AML-193 (cell line): ENCODE measurements at places on chromosomes 6 and 20.

- no peak for DNase-seq
These were observed 2.1 kb upstream of the HLA-DOB start for GRCh38 chr6:32818867-32819266.

DNA sequence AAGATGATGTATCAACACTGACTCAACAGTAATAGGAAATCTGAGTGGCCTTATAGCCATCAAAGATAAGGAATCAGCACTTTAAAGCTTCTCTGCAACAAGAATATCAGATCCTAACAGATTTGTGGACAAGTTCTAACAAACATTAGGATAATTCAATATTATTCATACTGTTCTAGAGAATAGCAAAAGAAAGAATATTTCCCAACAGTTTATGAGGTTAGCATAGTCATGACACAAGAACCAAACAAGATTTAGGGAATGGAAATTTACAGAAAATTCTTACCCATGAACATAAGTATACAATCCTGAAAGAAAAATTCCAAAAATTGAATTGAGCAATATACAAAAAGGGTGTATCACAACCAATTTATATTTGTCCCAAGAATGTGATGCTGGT, 64.3 kb upstream of the BTBD3 start:
- no peak for DNase-seq

GRCh38 chr6:26021001-26021349, 58.4 kb downstream of the TRIM38 start:
- DNase-seq: no peak

DNA sequence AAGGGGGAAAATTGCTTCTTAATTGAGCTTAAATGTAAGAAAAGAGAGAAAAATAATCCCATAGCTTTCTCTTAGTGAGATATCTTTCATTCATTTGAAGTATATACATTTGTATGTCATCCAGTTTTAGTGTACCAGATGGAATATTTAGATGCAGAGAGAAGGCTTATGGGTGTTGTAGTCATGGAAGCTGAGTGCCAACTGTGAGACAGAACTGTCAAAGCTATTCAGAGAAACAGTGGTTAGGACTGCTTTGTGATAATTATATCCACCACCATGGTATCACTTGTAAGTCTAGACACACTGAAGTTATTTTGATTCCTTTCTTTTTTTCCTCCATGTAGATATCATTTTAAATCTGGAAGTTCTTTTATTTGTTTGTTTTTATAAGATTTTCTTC, 524.3 kb upstream of the EPHA7 start:
- DNase-seq: no peak

DNA sequence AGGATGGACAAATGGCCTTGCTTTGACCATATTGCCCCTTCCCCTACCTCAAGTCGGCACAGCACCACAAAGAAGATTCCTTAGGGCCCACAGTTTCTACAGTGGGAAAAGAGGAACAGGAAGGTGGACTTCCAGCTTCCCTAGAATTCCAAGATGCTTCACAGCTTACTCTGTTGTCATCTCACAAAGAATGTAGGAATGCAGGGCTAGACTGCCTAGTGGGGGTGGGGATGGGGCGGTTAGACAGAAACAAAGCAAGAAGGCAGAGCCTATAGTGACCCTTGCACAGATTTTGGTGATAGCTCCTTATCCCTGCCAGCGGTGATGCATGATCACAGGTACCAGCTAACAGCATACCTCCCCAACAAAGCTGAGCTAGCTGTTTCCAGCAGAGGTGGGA, 607.6 kb upstream of the MAN1A1 start:
- no peak for DNase-seq

DNA sequence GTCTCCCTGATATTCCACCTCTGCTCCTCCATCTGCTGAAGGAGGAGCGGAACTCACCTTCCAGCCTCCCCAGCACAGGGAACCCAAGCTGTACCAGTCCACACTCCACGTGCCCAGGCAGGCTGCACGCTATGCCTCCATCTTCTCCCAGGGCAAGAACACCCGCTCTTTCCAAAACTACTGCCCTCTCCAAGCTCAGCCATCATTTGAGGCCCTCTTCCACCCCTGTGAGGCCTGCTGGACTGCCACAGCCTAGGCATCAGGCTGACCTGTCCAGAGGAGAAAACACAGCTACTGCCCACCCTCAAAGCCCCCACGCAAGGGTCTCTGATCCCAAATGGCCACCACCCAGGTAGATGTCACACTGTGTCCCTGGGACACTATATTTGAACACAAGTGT, 99.9 kb downstream of the PRND start:
- no peak for DNase-seq

- DNase-seq: no peak
These were observed 130.5 kb downstream of the CEBPB start for GRCh38 chr20:50320901-50321796.

DNA sequence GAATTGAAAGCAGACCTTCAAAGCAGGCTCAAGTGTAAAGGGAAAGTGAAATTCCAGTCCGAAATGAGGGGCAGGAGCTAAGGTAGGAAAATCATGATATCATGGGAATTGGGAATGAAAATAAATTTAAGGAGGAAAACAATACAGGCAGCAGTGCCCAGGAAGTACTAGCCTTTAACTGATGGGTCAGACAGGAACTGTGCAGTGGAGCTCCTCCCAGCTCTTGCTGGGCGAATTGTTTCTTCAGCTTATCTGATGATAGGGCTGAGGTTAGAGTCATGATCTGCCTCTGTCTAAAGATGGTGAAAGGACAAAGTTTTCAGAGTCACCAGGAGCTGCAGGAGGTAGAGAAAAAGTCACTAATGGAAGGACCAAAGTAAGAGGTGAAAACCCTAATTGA, 457.9 kb upstream of the PTCHD4 start:
- no peak for DNase-seq

- DNase-seq: no peak
These were observed 11.6 kb upstream of the PRND start for GRCh38 chr20:4710106-4710475.

DNA sequence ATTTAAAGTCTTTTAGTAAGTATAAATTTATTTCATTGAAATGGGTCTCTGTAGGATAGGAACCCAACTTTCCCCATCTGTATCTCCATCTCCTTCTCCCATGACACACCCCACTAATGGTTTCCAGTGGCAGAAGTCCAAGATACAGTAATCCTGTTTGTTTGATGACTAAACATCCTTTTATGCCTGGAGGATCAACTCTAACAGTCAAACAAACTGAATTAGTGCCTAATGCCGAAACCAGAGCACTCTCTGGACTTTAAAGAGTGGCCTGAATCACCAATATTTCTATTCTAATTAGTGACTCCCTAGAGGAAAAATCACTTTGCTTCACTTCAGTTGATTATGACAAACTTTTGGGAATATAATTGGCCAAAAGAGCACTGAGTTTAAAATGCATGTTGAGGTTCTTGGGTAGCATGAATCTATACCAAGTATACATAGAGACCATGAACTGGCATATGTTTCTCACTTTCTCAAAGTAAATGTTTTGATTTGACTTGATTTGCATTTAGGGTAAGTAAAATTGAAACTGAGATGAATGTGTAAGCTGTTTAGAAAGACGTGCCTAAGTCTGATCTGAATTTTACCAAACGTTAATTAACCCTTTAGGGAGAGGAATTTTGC, 776.4 kb upstream of the NRSN1 start:
- DNase-seq: no peak

- DNase-seq: no peak
These were observed 104.1 kb downstream of the HDGFL1 start for GRCh38 chr6:22673474-22673873.

DNA sequence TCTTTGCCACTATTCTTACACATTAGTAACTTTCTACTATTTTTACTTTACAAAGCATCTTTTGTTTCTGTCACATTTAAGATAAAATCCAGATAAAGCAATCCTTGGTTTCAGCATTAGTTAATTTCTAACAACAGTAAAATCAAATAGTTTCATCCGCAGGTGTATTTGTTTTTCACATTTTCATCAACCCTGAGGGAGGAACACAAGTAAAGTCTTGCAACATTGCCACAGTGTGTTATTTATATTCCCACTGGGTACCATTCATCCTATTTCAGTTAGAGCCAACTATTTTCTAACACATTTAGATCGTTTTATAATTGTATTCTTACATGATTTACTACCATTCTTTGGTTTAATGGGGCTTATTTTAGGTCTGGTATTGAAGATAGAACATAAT, 908.7 kb upstream of the CITED2 start:
- DNase-seq: no peak

DNA sequence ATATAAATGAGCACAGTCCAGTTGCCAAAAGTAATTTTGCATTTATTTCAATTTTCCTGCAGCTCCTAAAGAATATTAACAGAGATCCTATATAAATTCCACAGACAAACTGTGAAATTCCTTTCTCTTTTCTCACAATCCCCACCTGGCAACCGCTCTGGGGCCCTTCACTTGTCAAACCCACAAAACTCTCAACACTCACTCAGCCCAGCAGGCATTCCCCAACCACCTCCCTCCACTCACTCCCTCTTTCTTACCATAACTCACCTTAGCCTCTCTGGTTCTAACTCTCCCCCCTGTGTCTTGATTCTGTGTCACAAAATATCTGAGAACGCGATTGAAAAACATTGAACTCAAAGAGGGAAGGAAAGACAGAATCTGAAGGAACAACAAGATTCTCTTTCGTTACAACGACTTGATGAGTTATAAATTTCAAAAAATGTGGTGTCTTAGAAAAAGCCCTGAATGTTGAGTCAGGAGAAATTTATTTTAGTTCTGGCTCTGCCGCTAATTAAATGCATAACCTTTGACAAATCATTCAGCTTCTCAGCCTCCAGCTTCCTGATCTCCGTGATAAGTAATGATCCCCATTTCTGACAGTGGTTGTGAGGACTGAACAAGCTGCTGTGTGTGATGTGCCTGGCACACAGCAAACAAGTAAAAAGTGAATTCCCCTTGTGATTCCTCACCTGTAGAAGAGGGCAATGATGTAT, 87.9 kb downstream of the UNC5CL start:
- no peak for DNase-seq

GRCh38 chr20:44491635-44492395, 16.1 kb downstream of the TTPAL start:
- DNase-seq: no peak

DNA sequence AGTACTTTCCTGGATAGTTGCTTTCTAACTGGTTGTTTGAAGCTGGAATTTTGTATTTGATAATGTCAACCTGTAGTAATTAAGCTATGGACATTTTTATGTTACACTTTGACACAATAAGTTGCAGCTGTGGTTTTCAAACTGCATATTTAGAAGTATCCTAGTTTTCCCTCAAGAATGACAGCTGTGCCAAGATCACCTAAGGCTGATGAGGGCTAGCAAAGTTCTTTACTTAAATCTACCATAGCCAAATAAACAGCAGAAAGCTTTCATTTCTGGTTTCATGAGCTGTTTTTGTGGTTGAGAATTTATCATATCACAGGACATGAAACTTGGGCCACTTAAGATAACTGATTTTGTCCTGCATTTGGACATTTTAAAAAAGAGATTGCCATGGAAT, 30.6 kb downstream of the FAM229B start:
- no peak for DNase-seq

DNA sequence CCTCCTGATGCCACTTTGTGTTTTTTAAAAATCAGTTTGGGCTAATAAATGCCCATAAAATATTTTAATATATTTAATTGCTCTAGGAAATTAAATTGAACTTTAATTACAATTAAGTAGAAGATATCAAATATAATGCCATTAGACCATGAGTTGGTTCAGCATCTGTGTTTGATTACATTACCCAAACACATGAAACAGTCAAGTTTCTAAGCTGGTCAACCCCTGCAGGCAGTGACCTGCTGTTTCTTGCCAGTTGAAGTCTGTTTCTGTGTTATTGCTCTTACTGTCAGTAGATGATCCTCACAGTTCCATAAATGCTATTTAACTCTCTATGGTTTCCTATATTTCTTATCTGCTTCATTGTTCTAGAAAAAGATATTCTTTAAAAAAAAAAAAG, 9.7 kb upstream of the TENT5A start:
- no peak for DNase-seq

DNA sequence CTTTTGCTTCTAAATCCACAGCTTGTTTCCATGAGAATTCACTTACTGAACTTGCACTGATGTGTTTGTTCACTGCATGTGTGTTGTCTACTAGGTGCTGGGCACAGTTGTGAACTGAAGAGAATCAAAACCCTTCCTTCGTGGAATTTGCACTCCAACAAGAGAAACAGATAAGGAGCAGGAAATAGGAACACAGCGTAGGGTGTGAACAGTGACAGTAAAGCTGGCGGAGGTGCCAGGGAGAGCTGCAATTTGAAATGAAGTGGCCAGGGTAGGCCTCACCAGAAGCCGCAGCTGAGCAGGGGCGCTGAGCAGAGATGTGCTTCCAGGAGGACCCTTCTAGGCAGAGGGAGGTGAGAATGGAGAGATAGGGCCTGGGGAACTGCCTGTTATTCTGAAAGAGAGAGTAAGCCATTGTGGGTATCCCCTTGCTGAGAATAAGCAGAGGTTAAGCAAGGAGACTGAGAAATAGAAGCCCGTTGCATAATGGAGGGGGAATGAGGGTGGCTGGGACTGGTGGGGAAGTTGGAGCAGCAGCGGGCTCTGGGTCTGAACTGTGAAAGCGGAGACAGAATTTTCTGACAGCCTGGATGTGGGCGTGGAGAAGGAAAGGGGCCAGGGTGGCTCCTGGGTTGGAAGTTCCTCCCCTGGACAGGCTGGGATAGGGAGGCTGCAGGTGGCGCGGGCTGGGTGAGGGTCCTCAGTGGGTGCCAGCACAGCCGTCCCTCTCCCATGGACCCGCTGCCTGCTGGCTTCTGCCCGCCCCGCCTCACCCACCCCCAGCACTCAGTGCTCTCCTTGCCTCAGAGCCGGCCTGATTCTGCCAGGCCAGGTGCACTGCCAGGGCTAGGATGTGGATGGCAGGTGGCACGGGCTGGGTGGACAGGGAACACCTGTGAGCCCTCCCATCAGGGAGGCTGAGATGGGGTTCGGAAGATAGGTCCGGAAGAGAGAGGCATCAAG, 114.7 kb upstream of the AFDN start:
- DNase-seq: no peak

DNA sequence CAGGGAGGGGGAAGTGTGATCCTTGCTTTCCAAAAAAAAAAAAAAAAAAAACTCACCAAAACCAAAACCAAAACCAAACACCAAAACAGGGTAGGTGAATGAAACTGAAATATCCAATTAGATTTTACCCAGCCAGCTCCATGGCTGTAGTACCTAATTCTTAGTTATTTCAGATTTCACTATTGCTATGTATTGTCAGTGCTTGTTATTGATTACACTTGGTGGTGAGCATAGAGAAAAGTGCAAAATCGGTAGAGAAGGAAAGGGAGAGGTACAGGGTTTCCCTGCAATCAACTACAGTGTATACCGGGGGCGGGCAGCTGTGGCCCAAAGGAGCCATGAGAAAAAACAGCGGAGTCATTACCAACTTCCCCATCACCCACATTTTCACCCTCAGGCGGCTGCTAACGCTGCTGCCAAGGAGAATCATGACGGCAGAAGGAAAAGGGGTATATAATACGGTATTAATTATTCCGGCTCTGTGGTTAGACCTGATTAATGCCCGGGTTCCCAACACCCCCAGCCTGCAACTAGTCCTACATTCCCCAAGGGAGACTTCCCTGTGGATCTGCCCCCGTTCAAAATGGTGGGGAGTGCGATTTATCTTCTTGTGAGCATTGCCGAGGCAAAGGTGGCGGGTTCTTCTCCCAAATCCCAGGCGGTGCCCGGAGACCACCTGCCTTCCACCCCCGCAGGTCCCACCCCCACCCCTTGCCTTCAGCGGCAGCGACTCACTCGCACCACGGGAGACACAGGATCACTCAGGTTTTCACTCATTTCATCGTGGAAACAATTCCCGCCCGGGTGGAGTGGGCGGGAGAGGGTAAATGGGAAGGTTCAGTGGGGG, at the start of gene C6orf62:
Gene C6orf62 (minus strand): TSS at position 30 of the 847 bp plus-strand sequence. CDS start 486 bp downstream, outside the sequence.
- DNase-seq: peak; percentile 84

- DNase-seq: no peak
These were observed 40.4 kb downstream of the DLL1 start for GRCh38 chr6:170250455-170250854.
